Stimulated activated CD4-positive, alpha-beta T cell treated with anti-CD3 and anti-CD28 coated beads, TNF-alpha, amount 100 ng/mL, for 1 hour (primary cell): ENCODE measurements at places on chromosomes 4 and X.

GRCh38 chr4:74632634-74633033 lies 161.7 kb downstream of the BTC start:
- DNase-seq = no peak

DNA sequence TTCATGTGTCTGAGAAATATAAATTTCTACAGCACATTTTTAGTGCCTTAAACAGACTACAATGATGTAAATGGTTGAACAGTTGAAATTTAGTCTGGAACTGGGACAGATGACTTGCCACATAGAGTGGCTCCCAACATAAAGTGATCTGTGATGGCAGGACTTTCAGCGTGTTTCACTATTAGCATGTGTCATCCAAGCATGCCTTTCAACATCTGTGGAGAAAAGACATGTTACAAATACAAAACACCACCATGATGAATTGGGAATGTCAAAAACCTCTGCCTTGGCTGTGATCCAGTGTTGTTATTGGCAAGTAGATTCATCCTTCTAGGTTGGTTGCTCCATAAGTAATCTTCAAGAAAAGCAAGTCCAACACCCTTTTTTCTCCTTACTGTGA lies 348.7 kb downstream of the MAPK10 start:
- DNase-seq = no peak

GRCh38 chrX:123803331-123803983 lies 56.4 kb upstream of the XIAP start:
- DNase-seq = no peak

DNA sequence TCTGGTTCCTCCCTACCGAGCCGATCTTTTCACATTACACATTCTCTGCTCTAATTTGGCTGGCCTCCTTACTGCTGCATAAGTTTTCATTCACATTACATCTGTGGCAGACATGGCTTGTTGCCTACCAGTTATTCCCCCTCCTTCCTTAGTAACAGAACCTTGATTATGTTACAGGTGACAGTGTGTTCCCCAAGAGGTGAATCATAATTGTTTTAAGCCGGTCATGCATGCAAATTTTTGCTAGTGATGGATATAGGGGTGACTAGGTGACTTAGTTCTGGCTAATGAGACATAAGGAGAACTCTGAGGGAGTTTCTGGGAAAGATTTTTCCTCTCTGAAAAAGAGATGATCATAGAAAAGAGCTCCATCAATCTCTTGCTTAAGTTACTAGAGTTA lies 8.4 kb upstream of the LAMP2 start:
- no peak for DNase-seq

GRCh38 chr4:173500841-173501591 lies 29.0 kb downstream of the HAND2 start:
- no peak for DNase-seq

GRCh38 chr4:122476126-122476525 lies 19.6 kb upstream of the IL2 start:
- DNase-seq = no peak

DNA sequence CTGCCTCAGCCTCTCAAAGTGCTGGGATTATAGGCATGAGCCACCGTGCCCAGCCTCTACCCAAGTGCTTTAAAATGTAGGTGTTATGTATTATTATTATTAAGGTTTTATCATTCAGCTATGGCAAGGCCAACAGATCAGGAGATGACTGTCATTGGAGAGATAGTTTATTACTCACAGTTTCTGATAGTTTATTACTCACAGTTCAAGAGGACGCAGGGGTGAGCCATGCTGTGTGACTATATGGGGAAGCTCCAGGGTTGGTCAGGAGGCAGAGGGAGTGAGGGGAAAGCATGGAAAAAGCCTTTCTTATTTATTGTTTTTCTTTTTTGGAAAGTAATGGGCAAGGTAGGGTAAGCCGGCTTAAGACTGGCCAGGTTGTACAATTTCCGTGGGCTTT lies 25.4 kb upstream of the ARSD start:
- DNase-seq = no peak

DNA sequence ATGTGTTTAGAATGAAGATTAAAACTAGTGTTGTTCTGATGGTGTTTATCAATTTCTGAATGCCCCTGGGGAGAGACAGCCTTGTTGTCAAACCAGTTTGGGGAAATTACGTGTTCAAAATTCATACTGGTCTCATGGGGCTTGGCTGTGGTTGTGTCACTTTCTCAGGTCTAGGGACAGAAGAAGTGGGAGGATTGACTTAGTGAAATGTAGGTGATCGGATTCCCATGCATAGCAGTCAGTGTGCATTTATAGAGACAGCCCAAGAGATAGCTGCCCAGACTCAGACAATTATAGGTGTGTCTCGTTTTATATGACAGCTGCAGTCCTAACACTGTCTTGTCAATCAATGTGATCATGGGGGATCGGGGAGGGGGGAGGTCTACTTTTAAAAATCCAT lies 94.4 kb upstream of the CLCN4 start:
- no peak for DNase-seq

GRCh38 chrX:13177921-13178566 lies 133.6 kb upstream of the FAM9C start:
- DNase-seq = no peak

- no peak for DNase-seq
Measured at GRCh38 chrX:34382416-34382815, 250.3 kb upstream of the FAM47A start.

- no peak for DNase-seq
Measured at GRCh38 chr4:159508917-159509500, 406.1 kb downstream of the RAPGEF2 start.

DNA sequence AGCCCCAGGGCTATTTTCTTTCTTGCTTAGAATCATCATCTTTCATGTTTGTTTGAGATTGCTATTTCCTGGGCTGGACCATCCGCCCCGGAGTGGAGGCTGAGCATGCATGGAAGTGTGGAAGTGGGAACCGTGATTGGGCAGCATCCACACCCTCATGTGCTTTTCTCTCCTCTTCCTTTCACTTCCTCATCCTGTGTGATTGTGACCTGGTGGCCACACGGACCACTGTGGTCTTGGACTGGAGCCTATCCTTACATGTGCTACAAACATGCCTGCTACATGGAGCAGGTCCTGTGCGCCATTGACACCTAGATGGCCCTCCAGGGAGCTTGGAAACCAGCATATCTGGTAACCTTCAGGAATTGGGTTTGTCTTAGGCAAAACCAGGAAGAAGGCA lies 175.9 kb upstream of the LCORL start:
- DNase-seq = no peak

DNA sequence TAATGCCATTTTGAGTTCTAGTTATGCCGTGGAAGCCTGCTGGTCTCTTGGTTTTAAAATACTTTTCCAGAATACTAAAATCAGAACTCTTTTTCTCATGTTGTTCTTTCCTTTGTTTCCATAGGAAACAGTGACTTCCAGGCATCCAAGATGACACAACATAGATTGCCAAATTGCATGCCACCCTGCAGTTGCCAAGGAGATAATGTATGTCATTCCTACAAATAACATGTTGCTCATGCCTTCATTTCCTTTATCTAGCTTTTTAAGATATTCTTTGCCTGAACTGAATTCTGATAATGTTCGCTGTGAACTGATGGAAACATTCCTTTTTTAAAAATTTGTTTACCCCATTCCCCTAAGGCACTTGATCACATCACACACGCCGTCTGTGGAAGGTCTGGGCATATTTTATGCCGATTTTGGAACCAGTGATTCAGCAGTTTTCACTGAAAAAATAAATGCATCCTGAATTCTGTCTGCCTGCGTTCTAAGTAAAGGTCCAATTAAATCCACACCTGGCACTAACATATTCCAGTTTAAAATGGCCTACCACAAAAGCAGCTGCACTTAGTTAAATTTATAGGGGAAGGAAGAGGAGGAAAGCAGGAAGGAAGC lies 38.0 kb upstream of the COX7B2 start:
- no peak for DNase-seq

DNA sequence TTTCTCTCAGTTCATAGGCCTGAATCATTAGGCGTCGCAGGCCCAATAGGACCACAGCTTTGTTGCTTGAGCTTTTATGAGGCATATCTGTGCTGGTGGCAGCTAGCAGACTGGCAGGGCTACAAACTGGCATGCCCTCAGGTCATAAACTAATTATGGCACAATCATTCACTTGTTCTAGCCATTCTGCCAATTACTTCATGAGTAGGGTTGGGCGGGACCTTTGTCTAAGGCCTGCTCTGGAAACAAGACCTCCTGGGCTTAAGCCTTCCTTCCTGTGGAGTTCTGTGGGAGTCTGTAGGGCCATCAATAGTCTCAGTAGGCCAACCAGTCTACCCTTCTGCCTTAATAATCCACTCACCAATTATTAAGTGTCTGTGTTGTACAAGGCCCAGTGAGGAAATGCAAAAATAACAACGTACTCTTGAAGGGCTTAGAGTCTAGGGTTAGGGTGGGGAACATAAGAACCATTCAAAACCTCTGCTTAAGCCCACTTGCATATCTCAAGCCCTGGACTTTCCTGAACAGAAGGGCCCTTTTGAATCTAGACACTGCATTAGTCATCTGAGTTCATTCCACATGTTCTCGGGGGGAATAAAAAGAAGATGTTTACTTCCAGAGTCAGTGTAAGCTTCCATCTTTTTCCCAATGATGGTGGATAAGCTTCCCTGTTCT lies 44.5 kb downstream of the SHROOM4 start:
- DNase-seq = no peak

DNA sequence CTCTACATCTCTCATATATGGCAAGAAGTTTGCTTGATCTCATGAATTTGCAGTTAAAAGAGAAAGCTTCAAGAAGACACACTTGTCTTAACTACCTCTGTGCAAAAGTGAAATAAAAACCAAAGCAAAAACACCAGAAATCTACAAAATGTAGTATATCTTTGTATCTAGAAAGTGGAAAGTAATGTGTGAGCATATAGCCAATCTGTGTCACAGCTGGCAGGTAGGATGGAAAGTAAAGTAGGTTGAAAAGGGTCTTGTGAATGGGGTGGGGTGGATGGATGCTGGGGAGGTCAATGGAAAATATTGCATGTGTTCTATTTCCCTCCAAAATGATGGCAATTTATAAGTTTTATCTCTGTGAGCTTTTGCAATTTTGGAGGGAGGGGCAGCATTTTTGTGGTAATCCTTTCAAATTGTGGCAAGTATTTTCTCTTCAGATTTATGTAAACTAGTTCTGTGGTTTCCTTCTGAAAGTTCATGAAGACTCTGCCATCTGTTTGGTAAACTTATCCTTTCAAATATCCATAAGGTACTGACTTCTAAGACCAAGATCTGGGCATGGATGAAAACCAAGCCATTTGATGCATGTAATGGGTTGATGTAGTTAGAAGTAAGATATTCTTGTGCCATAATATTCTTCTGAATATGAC lies 215.9 kb upstream of the GIMD1 start:
- no peak for DNase-seq

GRCh38 chrX:17750436-17750835 lies 13.1 kb downstream of the SCML1 start:
- DNase-seq = no peak

- no peak for DNase-seq
Measured at GRCh38 chrX:65752294-65752693, 84.8 kb downstream of the MSN start.

GRCh38 chr4:2948895-2949781 lies 14.1 kb downstream of the NOP14 start:
- DNase-seq = no peak
